ENCODE measurements at places on chromosomes 3 and 15.

- no peak for DNase-seq
Observed at GRCh38 chr3:120144267-120144666, 50.0 kb upstream of the GSK3B start.

- no peak for DNase-seq
Observed at GRCh38 chr3:157318639-157319288, 117.9 kb upstream of the PTX3 start.

GRCh38 chr3:44893097-44893496 is 18.7 kb downstream of the TGM4 start:
- DNase-seq, result no peak

- no peak for DNase-seq
Observed at GRCh38 chr3:121529308-121529707, 16.5 kb downstream of the POLQ start.

GRCh38 chr3:160006282-160007163 is 17.9 kb downstream of the IL12A start:
- peak; percentile 80 for DNase-seq

- DNase-seq, result no peak
Observed at GRCh38 chr3:190099099-190099498, 21.6 kb downstream of the P3H2 start.

- no peak for DNase-seq
Observed at GRCh38 chr3:53502737-53503136, 8.3 kb downstream of the CACNA1D start.

DNA sequence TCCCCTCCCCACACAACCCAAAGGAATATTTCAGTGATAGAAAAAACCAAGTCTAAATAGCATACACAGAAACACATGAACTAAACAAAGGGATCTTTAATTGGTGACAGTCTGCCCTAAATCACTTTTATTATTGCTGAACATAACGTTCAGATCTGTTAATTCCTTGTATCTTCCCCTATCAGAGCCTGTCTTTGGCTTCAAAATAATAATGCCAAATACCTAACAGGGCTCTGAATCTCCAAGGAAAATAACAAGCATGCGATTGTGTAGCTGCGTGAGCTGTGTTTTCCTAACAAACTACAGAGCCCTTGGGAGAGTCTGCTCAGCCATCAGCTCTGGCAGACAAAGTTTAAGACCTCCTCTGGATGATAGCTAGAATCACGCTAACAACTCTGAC is 1010.1 kb downstream of the ROBO1 start:
- DNase-seq, result no peak

DNA sequence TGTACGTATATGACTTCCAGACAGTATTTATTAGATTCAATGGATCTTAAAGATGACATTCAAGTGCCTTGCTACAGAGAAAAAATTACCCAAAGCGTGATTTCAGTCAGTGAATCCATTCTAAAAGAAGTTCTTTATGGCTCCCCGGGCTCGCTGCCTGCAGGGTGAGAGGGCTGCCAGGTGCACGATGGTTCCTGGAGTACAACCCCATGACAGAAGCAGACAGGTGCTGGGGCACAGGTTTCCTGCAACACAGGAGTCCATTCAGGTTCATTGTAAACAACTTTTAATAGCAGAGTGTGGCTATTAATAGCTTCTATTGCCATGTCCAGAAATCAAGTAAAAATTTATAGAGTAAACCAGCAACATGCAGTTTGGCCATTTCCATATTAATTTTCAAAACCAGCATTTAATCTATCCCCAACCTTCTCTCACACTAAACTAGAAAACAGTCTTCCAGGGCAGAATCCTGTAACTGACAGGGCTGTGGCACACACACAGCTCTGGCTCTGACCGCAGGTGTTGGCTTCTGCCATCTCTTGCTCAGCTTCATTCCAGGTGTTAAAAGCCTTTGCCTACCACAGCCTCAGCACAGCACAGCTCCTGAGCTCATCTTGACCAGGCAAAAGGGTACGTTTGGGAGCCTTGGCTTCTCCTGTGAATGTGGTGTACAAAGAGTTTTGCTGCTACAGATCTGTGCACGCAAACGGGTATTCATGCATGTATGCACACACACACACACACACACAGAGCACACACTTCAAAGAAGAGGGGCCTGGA is 185.9 kb downstream of the MEX3B start:
- DNase-seq, result peak; percentile 83

DNA sequence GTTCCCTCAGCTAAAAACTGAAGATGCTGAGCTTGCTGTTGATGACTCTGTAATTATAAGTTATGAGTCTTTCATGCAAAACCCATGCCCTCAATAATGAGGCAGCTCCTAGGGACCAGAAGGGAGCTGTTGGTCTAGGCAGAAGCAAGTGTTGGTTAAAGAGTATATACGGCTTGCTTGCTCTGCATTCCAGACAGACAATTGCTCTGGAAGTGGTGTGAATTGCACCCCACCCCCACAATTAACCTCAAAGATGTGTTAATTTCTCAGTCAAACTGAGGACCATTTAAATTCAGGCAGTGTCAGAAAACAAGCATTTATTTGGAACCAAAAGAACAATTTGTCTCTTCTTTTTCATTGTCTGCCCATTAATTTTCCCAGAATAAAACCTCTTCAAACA is 163.5 kb upstream of the EOMES start:
- DNase-seq, result no peak

GRCh38 chr3:85821130-85821756 is 862.5 kb downstream of the CADM2 start:
- DNase-seq, result peak; percentile 32

- no peak for DNase-seq
Observed at GRCh38 chr3:134535186-134535970, 49.5 kb downstream of the CEP63 start.

DNA sequence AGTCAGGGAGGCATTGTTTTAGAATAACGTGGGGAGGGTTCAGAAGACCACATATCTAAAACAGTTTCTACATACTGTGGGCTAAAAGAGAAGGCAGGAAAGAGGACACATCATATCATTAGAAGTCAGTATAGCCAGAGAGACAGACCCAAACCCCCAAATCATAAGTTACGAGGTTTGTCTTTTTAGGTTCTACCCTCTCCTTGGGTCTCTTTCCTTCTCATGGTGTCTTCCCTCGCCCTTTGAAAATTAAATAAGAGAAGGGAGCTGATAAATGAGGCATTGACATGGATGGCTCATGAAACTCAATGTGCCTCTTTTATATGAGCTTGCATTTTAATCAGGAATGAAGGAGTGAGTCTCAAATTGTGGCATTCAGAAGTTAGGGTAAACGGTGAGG is 3.4 kb downstream of the UPK1B start:
- no peak for DNase-seq

- no peak for DNase-seq
Observed at GRCh38 chr3:197125636-197126035, 96.0 kb upstream of the MELTF start.

DNA sequence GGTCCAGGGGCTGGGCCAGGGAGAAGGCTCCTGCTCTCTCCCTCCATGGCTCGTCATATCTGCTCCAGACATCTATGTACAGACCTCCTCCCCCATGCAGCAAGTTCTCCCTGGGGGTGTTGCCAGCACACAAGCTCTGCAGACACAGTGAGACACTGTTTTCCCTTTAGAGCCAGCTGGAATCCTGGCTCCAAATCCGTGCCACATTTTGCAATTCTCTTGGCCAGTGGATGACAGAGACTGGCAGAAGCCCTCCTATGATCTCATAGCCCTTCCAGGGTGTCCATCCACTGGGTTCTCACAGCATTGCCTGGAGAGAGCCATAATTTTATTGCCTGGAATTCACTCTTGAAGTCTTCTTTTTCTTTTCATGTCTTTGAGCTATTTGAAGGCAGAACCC is 203.9 kb downstream of the TLE3 start:
- DNase-seq, result no peak

- no peak for DNase-seq
Observed at GRCh38 chr3:123961508-123961856, 453 bp upstream of the CCDC14 start.

- no peak for DNase-seq
Observed at GRCh38 chr15:96182736-96183513, 147.6 kb upstream of the NR2F2 start.

DNA sequence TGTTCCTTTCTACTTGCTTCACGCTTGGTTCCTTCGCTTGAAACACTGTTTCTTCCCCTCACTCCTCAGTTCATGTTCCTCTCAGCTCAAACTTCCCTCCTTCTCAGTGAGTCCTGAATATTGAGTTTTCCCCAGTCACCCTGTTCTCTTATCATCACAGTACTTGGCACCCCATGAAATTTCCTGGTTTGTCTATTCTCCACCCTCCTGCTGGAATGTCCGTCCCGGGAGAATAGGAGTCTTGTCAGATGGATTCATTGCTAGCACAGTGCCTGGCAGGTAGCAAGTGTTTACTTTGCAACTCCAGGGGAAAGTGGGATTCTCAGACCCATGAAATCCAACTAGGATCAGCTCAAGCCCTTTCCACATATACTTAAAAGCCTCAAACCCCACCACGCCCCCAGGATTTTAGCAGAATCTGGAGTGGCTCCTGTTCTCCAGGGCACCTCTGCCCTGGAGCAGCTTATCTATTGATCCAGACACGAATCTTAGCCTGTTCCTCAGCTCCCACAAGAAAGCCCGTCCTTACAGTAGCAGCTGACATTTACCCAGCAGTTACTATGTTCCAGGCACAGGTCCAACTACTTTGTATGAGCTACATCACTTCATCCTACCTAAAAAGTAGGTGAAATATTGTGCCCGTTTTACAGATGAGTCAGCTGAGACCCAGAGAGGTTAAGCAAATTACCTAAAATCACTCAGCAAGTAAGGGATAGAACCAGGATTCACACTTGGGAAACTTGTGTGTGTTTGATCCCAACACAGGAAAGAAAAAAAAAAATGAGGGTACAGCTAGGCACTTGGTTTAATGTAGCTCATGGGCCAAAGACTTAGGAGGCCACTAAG is 36.8 kb upstream of the MAP3K13 start:
- DNase-seq, result no peak

DNA sequence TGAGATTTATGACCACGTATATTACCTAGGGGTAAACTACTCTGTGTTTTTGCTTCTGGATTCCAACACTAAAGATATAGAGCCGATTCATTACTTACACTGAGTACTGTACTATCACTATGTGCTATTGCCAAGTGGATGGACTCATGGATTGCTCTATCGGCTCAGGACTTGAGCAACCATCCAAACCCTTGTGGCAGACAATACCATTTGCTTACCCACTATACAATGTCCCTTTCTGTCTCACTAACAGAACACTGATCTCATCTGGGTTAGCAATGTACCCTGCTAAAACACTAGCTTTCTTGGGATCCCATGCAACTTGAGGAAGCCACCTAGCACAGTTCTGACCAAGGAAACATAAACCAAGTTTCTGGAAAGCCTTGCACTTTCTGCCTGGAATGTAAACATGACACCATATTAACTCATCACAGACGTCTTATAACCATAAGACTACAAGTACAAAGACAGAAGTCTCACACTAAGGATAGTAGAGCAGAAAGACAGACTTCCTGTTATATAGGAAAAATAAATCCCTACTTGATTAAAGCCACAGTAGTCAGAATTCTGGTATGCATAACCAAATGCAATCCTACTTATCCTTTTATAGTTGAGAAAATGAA is 38.6 kb downstream of the HACD2 start:
- DNase-seq, result no peak

- DNase-seq, result no peak
Observed at GRCh38 chr3:186951640-186952552, 21.6 kb downstream of the ST6GAL1 start.

DNA sequence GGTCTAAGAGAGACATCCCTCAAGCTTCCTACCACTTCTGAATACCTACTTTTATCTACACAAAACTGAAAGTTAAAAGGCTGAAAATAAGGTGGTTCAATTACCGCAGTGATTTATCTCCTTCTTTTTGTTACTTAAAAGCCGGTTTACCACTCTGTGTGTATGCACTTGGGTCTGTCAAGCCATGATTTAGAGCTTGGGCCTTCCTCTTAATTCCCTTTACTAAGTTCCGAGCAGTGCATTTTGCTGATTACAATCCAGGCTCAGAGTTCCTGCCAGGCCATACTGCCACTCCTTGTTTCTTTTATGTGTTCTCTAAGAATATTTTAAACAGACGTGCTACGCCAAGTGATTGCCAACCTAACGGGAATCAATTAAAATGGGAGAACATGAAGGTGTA is 16.5 kb downstream of the KCTD6 start:
- DNase-seq, result no peak

- no peak for DNase-seq
Observed at GRCh38 chr3:9779721-9780457, 10.1 kb upstream of the CAMK1 start.

DNA sequence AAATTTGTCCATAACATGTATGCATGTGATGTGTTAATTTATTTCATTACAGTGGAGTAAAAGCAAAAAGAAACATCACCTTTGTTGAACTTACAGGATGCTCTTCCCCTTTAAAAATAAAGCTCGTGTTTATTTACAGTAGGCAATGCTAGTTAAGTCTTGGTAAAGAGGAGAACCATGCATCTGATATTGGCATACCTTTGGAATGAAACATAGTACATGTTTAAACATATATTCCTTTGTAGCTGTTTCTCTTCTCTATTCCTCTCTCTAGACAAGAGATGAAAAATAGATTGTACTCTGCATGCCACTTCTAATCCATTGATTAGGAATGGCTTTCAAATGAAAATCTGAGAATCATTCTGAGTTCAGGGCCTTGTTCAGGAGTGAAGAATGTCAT is 374.9 kb upstream of the CNTN4 start:
- DNase-seq, result no peak

- no peak for DNase-seq
Observed at GRCh38 chr3:141860766-141861513, 15.5 kb upstream of the ATP1B3 start.

DNA sequence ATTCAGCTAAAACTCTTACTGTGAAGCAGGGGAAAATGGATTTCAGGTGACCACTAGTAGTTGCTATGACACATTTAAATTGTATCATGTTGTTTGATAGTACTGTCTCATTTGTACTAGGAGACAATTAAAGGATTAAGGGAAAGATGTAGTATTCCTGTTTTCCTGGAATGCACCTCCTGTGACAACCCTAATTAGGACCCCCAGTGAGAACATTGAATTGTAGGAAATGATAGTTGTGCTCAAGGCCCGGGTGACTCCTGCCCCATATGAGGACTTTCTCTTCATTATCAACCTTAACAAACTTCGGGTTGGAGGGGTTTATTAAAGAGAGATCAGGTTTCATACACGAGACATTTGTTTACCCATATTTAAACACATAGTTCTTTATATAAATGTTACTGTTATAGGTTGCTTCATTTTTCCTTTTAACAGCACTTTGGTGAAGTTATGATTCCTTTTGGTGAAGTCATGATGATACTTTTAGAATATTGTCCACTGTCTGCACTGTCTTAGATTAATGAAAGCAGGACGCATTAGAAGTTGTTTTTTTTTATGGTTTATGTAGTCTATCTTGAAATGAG is 392.6 kb upstream of the NAALADL2 start:
- DNase-seq, result no peak

Data from RPMI8226 (cell line).